ENCODE measurements at places on chromosomes 7 and 10. TPM values are rescaled to one million over a fixed set of nuclear protein-coding genes. Genes with fewer than 3 reads are reported as not detected.

PLCE1 gene
- 6.2 TPM for total RNA-seq

LRRC61 gene
- total RNA-seq = 1.8 TPM

MTERF1 gene
- total RNA-seq = 13.6 TPM

MMD2 gene
- total RNA-seq = not detected

VAX1 gene
- total RNA-seq = not detected

FBXO24 gene
- total RNA-seq = under 0.01 TPM

LRMDA gene
- total RNA-seq = 17.1 TPM
